ENCODE measurements at places on chromosomes 3 and 15. TPM values are rescaled to one million over a fixed set of nuclear protein-coding genes. Genes with fewer than 3 reads are reported as not detected.
A peak's percentile ranks its signal among the peaks of the same experiment; 100 is the strongest.

- no peak overlapping the region for H3K27ac ChIP-seq
- H3K4me1 ChIP-seq: no peaks in the 10 kb centered on the region
- no peak for DNase-seq
- H3K36me3 ChIP-seq: no peaks in the 10 kb centered on the region
- H3K4me3 ChIP-seq: no peak overlapping the region
These were observed 159.8 kb upstream of the NUDT16 start for GRCh38 chr3:131221731-131222130.

- no peaks in the 10 kb centered on the region for H3K4me1 ChIP-seq
- H3K27me3 ChIP-seq: no peaks in the 10 kb centered on the region
- H3K36me3 ChIP-seq: no peaks in the 10 kb centered on the region
- no peak overlapping the region for H3K27ac ChIP-seq
- DNase-seq: no peak
These were observed 61.1 kb upstream of the UNC13C start for GRCh38 chr15:53917109-53917508.

GRCh38 chr3:37545479-37545878 is 316.2 kb upstream of the CTDSPL start:
- no peak for DNase-seq
- peaks cover 39% of the 10 kb centered on the region for H3K4me1 ChIP-seq
- H3K27ac ChIP-seq: no peak overlapping the region

DNA sequence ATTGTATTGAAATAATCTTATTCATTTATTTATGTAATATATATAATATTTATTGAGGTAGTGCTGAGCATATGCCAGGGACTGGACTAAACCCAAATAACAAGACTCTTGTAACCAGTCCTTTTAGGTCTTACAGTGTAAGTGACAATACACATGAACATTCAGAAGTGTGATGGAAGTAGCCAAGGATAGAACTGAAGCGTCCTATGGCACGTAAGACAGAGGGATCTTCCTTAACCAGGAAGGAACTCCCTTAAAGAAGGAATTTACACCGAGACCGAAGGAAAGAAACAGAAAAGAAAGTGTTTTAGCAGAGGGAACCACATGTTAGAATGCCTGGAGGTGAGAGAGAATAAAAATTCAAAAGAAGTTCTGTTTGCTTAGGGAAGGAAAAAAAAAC is 23.6 kb upstream of the CLDN1 start:
- H3K4me3 ChIP-seq: no peak overlapping the region
- DNase-seq: no peak
- H3K27ac ChIP-seq: no peak overlapping the region
- H3K4me1 ChIP-seq: no peaks in the 10 kb centered on the region

- H3K27ac ChIP-seq: no peak overlapping the region
- no peak overlapping the region for H3K4me3 ChIP-seq
- H3K4me1 ChIP-seq: peaks cover 5% of the 10 kb centered on the region
- DNase-seq: no peak
These were observed 159.8 kb downstream of the B3GALNT1 start for GRCh38 chr3:160945336-160945735.

Gene LYSMD2
- 5.6 TPM for total RNA-seq

DNA sequence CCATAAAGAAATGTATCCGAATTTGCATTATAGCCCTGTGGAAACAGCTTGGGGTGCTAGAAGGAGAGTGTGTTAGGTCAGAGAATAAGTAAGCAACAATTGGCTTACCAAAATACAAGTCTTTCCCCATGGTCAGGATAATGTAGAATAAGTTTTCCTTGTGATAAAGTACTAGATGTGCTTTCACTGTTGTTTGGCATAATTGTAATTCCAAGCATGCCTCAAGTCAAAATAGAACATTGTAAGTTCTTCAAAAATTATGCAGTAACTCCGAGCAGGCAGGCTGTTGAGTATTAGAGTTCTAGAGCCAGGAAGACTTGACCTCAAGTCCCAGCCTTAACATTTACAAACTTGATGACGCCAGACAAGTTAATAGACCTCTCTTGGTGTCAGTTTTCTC is 242.0 kb downstream of the TUSC7 start:
- H3K36me3 ChIP-seq: no peaks in the 10 kb centered on the region
- no peaks in the 10 kb centered on the region for H3K4me1 ChIP-seq
- no peak overlapping the region for H3K27ac ChIP-seq
- no peak overlapping the region for H3K4me3 ChIP-seq
- H3K27me3 ChIP-seq: no peaks in the 10 kb centered on the region

- H3K36me3 ChIP-seq: no peaks in the 10 kb centered on the region
- no peak overlapping the region for H3K27ac ChIP-seq
- no peak for DNase-seq
- H3K27me3 ChIP-seq: no peaks in the 10 kb centered on the region
- no peak overlapping the region for H3K4me3 ChIP-seq
These were observed 72.8 kb upstream of the FAN1 start for GRCh38 chr15:30830961-30831360.

Gene FGD5
- 14.6 TPM for total RNA-seq

GRCh38 chr3:155391551-155391958 is 98.1 kb upstream of the STRIT1 start:
- H3K36me3 ChIP-seq: no peaks in the 10 kb centered on the region
- no peaks in the 10 kb centered on the region for H3K27me3 ChIP-seq
- no peak overlapping the region for H3K27ac ChIP-seq
- no peak overlapping the region for H3K4me3 ChIP-seq
- DNase-seq: peak; percentile 26

DNA sequence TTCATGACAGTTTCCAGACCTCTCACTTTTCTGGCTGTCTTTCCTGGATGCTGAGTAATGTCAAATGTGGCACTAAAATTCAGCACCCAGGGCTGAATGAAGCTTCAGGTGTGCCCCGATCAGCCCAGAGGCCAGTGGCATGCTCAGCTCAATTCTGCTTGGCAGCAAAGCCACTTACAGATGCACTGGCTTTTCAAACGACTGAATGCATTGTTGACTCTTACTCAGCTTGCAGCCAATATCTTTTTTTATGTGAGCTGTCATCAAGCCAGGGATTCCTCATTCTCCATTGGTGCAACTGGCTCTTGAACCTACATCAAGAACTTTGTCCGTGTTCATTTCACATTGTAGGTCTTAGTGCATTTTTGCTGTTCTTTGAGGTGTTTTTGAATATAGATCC is 60.7 kb downstream of the ZDHHC19 start:
- no peaks in the 10 kb centered on the region for H3K4me1 ChIP-seq
- H3K27me3 ChIP-seq: no peaks in the 10 kb centered on the region
- H3K36me3 ChIP-seq: no peaks in the 10 kb centered on the region
- H3K27ac ChIP-seq: no peak overlapping the region

- no peak overlapping the region for H3K27ac ChIP-seq
- no peak overlapping the region for H3K4me3 ChIP-seq
- DNase-seq: no peak
- H3K27me3 ChIP-seq: no peaks in the 10 kb centered on the region
These were observed 335.1 kb upstream of the RGMA start for GRCh38 chr15:93424131-93424530.

DNA sequence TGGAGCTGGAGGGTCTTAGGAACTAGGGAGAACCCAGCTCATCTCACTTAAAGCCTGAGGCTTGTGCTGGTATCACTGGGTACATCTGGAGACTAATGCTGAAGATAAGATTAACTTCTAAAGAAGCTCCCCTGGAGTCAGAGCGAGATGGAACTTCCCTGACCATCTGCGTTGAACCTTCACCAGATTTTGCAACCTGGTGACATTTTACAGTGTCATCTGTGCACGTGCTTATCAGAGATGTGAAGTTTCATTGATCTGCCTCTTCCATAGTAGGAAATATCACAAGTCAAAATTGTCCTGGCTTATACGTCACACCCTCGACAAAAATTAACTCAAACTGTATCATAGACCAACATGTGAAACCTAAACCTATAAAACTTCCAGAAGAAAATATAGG is 395.5 kb downstream of the SHQ1 start:
- H3K4me1 ChIP-seq: no peaks in the 10 kb centered on the region
- no peak overlapping the region for H3K4me3 ChIP-seq
- no peaks in the 10 kb centered on the region for H3K36me3 ChIP-seq
- no peaks in the 10 kb centered on the region for H3K27me3 ChIP-seq

DNA sequence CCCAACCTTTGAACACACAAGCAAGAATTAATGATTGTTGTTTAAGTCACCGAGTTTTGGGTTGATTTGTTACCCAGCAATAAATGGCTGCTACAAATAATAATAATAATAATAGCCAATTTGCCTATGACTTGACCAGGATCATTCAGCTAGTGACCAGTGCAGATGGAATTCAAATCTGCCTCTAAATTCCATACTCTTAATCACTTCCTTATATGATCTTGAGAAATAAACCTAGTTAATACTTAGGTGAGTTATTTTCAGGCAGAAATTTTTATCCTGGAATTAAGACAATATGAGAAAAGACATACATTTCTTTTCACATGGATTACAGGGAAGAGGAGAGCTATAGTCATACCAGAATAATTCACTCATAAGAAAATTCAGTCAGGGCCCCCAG is 116.0 kb upstream of the GALNT15 start:
- peaks cover 58% of the 10 kb centered on the region for H3K4me1 ChIP-seq
- DNase-seq: no peak
- no peaks in the 10 kb centered on the region for H3K27me3 ChIP-seq

Gene SAXO2
- 1.9 TPM for total RNA-seq

- H3K36me3 ChIP-seq: no peaks in the 10 kb centered on the region
- no peak overlapping the region for H3K27ac ChIP-seq
- DNase-seq: no peak
- H3K27me3 ChIP-seq: peaks cover 32% of the 10 kb centered on the region
- no peak overlapping the region for H3K4me3 ChIP-seq
These were observed 46.5 kb upstream of the CCDC174 start for GRCh38 chr3:14605067-14605466.

Gene FBLN2
- total RNA-seq: 24.9 TPM

Gene CLDN11
- total RNA-seq: 1.5 TPM

GRCh38 chr3:149481056-149481455 is 6.6 kb downstream of the TM4SF4 start:
- H3K4me1 ChIP-seq: peaks cover 13% of the 10 kb centered on the region
- H3K27me3 ChIP-seq: no peaks in the 10 kb centered on the region
- no peak overlapping the region for H3K4me3 ChIP-seq
- DNase-seq: no peak
- H3K36me3 ChIP-seq: no peaks in the 10 kb centered on the region

Gene FAM3D
- not detected for total RNA-seq

DNA sequence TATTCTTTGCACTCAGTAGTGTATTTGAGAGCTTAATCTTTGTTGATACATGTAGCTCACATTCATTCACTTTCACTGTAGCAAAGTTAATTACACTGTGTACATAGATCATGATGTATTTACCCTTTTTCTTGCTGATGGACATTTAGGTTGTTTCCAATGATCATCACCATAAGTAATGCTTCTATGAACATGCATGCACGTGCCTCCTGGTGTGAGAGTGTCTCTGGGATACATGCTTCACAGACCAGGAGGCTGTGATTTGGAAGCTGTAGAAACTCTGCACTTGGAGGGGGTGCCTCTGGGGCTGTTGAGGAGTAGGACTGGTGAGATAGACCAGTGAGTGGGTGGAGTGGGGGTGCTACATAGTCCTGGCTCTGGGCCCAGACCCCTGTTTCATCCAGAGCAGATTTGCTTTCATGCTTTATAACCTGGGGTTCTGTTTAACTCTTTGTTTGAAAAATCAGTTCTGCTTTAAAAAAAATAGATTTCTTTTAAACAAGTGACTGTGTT is 18.2 kb upstream of the SMAD3 start:
- no peak overlapping the region for H3K4me3 ChIP-seq
- peaks cover 24% of the 10 kb centered on the region for H3K4me1 ChIP-seq
- H3K36me3 ChIP-seq: no peaks in the 10 kb centered on the region
